ENCODE measurements at places on chromosomes 12 and 14.

GRCh38 chr12:50514526-50515276 is 9.9 kb downstream of the DIP2B start:
- no peak for DNase-seq

GRCh38 chr14:52314595-52315354 is 663 bp downstream of the PTGER2 start:
- no peak for DNase-seq

DNA sequence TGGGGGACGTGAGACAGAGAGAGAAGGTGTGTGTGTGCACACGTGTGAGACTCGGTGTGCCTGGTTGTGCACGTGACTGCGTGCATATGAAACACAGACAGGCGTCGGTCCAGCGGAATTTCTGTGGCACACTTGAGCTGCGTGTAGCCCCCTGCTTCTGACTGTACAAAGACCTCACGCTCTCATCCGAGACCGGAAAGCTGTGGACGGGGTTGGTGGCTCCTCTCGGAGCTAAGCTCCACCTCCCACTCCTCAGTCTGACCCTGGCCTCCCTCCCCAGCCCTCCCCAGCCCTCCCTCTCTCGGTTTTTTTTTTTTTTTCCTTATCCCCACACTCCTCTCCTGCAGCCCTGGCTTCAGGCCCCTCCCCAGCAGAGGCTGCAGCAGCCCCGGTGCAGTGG is 8.3 kb upstream of the C14orf180 start:
- no peak for DNase-seq

DNA sequence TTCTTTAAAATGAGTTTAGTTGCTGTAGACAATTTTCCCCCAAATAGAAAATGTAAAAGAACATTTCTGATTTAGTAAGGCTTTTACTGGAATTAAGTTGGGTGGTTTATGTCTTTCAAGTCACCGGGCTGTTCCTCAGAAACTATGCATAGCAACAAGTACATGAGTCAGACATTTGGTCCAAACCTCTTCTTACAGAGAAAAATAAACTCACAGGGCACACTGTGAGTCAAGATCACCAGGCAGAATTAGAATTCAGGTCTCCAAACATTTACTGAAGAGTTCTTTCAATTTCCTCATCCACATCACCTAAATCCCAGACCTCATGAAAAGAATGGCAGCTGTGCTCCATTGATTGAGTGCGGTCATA is 476.1 kb upstream of the SOX5 start:
- DNase-seq, result no peak

DNA sequence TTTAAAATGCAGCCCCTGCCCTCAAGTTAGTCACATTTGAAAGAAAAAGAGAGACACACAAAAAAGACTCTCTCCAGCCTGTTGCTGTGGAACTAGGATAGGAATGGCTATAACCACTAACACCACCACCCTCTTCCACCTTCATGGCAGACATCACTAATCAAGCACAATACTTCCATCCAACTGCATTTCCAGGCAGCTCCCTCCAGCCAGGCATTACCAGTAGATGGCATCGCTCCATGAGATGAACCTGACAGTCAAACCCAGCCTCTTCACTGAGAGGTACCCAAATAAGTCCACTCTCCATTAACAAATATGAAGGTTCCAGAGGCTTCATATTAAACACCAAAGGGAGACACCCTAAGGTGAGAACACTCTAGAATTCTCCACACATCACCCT is 24.4 kb downstream of the SLC8B1 start:
- DNase-seq, result no peak

DNA sequence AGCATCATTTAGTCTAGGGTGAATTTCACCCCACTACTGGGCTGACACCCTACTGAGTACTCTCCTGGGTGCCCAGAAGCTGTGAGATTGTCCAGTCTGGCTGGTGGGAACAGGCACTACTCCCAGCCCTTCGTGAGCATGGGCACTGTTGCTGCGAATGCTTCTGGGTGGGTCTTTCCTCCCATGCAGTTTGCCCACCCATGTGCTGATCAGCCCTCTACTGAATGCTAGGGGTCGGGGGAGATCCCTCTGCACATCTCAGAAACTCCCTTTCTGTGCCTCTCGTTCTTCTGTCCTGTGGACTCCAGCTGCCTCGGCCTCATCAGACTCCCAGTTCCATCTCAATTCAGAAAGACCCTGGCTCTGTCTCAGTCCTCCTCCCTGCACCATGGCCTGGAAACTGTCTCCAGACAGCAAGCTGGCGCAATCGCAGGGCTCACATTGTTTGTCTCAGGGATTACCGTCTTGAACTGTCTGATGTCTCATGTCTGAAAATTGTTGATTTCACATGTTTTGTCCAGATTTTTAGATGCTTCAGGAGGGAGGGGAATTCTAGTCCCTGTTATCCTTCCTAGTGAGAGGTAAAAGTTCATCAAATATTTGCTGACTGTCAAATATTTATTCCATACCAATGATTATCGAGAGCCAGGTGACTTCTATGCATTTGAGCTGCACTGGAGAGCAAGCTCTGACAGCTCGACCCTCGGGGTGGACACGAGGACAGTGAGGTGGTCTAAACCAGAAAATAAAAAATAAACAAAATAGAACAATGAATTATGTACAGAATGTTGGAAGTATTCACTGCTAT is 316.6 kb upstream of the RTL1 start:
- no peak for DNase-seq

DNA sequence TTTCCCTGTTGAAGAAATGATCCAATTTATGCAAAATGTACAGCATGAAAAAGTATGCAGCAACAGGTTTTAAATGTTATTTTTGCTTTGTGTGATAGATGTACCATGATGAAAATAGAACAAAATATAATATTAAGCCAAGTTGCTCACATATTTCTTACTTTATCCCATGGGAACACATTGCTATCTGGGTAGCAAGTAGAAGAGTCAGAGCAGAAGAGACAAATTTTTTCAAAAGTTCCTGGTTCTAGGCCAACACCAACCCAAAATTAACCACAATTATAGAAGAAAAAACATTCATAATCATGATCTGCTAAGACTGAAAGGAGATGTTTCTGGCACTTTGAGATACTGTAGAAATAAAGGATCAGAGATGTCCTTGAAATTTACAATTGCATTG is 79.9 kb upstream of the SYT10 start:
- DNase-seq, result no peak

DNA sequence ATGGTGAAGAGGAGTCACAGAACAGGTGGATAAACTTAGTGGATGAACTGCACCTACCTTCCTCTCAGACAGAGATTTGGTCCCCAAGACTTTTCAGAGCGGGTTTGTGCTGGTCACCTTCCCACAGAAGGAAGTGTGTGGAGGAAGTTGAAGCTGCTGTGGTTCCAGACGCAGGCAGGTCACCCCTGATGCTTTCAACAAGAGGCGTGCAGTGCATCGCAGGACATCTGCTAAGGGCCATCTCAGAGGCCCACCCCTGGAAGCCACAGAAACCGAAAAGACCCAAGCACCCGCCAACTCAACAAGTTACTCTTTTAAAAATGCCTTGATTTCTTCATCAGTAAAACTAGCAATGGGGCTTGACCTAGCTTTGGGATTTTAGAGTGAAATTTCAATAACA is 1.0 kb upstream of the GPX2 start:
- no peak for DNase-seq

DNA sequence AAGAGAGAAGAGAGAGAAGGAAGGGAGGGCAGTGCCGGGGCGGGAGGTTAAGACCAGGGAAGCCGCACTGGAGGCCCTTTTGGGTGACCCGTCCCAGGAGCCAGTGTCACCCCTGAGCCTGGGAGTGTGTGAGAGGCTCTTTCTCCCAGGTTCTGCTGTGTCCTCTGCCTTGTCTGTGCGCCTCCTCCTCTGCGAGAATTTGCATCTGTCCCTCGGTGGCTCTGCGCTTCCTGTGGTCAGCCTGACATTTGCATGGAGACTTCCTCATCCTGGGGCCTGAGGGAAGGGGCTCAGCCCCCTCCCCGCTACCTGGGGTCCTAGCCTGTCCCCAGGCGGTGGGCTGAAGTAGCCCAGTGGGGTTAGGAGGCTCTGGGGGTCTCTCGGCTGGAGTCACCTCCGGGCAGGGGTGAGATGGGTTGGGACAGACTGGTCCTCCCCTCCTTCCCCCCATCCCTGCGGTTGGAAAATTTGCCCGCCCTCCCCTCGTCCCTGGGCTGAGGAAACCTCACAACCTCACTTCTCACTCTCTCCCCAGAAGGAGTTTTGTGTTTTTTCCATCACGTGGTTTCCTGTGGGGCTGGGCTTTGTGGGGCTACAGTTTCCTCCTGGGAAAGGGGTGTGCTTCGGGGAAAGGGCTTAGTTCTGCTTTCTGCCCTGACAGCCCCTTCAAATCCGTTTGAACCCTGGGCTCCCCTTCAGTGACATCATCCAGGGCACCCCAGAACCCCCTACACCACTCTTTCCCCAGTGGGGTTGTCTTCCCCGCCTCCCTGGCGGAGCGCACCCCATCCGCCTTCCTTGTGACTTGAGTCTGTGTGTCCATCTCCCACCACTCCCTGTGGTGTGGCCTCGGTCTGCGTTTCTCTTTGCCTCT is 2.5 kb downstream of the PTPN6 start:
- no peak for DNase-seq

- DNase-seq, result no peak
Measured at GRCh38 chr14:95701846-95702221, 12.1 kb downstream of the TCL1A start.

GRCh38 chr12:13198876-13199275 is 2.4 kb downstream of the EMP1 start:
- no peak for DNase-seq

DNA sequence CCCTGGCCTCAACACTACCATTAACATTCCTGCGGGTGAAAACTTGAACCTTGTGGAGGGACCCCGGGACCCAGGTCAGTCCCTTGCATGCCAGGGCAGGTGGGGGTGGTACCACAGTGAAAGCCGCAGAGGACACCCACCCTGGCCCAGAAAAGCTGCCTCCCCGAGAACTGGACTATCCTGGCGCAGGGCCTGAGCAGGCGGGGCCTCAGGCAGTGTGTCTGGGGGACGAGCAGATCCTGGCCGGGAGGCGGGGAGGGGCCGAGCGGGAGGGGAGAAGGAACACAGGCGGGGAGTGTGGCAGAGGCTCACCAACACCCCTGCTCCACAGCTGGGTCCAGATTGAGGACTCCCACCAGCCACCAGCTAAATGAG is 10.0 kb downstream of the AHNAK2 start:
- DNase-seq, result no peak

DNA sequence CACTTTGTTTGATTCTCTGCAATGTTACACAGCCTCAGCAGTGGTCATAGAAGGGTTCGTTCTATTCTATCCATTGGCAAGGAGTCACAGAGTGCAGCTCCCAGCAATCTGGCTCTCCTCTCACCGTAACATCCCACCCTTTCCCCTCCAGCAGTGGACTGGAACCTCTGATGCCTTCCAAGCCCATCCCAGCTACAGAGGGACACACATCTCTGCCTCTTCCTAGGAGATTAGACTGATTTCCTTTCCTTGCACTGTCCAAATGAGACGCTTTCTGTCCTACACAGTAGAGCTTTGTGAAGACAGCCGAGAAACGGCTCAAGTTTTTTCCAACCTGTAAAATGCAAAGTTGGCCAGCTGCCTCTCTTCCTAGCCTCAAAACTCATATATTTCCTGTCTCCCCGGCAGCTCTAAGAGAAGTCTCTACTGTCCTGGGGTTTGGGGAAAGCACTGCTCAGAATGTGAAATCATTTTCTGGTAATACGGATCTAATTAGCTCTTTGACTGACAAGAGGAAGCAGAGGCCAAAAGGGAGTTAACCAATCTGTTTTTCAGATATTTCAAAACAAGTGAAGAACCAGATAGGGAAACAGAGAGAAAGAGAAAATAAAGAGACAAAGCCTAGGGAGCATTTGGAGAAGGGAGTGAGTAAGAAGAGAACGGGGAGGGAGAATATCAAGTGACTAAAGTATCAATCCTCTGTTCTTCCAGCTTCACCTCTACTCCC is 516 bp downstream of the NINJ2 start:
- no peak for DNase-seq

GRCh38 chr12:102388469-102388868 is 91.9 kb downstream of the IGF1 start:
- no peak for DNase-seq

GRCh38 chr12:119457271-119457670 is 122.7 kb downstream of the CCDC60 start:
- no peak for DNase-seq

- DNase-seq, result no peak
Measured at GRCh38 chr14:56608689-56609088, 29.1 kb downstream of the TMEM260 start.

- DNase-seq, result no peak
Measured at GRCh38 chr14:54742492-54743350, 159.9 kb downstream of the GCH1 start.

DNA sequence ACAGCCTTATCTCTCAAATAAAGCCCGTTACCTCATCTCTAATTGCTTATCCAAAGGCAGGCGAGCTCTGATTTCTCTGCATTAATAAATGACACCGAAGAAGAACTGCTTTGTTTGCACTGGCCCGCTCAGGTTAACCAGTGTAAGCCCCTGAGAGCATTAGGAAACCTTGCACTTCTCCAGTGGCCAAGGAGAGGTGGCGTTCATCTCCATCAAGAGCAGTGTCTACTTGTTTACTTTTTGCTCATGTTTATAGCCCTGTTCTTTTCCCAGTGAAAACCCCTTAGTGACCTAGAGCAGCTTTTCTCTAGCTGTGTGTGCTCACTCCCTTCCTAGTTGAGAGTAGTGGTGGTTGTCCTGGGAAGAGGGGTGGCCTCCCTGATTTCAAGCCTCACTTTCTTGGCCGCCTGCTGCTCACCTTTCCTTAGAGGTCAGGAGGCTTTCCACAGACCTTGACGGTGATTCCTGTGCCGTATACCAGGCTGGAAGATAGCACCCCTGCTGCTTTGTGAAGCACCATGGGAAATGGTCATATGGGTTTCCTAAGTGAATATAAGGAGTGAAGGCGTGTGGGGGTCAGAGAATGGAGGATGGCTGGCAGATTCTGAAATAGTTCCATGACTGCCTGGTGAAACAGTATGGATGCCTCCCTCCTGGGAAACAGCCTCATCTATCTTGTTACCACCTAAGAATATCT is 16.6 kb downstream of the FBXW8 start:
- no peak for DNase-seq

- no peak for DNase-seq
Measured at GRCh38 chr12:112839386-112839972, 47.9 kb downstream of the RPH3A start.

DNA sequence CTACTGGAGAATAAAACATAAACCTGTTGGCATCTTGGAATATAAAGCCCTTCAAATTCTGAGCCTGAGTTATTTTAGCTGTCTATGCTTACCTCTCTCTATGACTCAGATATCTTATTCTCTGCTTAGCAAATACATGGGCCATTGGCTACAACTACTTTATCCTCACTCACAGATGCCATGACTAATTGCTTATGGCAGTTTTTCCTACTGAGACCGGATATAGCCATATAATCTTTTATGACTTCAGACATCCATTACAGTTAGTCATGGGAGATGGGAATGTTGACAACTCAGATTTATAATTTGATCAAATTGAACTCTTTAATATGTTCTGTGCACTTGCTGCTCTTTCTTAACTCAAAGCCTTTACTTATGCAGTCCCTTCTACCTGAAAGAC is 502.4 kb upstream of the ATP2B1 start:
- DNase-seq, result no peak

Measured in caudate nucleus (tissue), 63 donors.